ENCODE measurements at places on chromosomes 13 and 19.

- no peak for DNase-seq
Observed at GRCh38 chr13:44921931-44922758, 67.1 kb downstream of the NUFIP1 start.

DNA sequence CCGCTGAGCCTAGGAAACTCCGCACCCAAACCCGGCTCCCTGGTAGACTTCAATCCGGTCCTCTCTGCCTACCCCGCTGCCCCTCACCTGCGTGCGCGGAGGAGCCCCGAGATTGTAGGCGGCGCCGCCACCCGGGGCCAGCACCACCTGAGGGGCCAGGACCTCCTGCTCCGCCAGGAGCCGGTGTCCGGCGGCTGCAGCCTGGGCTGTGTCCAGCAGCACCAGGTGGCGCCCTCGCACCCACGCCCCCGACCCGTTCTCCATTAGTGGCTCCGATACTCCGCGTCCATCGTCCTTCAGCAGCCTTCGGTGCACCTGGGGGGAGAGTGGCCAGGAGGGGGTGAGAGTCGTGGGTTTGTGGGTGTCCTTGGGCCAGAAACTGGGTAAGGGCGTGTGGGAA, 18.5 kb downstream of the MAN2B1 start:
- no peak for DNase-seq

DNA sequence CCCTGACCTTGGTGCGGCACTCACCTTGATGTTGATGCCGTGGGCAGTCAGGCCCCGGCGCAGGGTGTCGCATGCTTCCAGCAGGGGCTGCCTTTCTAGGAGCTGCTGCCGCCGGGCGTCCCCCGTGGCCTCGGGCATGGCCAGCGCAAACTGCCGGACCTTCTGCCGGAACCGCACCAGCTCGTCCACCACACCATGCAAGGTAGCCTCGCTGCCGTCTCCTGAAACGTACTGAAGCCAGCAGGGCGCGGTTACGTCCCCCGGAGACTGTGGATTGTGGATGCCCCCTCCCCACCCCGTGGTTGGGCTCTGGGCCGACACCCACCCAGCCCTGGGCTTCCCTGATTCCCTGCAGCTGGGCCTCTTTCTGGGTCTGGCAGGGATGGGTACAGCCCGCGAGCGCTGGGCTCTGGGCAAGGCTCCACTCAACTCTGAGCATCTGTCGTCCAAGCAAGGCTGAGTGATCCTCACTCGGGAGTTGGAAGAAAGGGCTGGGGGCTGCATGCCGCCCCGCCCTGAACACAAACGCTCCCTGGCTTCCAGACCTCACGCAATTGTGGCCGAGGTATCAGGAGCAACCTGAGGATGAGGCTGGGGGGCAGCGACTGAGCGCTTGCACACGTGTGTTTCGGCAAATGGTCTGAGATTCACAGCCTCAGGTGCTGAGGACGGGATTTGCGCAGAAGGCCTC, 27.1 kb downstream of the NAXD start:
- DNase-seq, result no peak

DNA sequence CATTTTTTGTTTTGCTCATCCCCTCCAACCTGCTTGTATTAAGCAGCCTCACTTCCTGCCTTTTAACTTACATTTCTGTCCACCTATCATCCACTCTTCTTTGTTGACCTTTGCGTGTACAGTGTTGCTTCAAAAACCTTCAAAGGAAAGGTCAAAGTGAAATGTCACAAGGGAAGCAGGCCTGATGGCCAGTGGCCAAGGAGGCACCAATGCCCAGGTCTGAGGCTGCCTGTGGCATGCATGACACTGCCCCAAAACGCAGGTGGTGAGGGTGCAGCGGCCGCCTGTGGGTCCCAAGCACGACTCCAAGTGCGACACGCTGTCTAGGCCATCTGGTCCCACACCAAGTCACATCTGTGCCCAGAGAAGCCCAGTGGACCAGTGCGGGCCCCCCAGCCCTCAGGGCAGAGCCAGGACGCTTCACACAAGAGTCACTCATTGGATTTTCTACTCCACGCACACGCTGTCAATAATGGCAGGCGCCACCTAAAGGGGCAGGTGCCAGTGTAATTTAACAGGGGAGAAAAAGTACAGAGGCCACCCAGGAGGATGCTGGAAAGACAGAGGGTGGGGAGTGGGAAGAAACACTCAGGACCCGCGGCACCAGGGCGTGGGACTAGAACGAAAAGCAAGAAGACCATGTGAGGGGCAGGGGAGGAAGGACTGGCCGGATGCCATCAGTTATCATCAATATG, 23.5 kb downstream of the SLC7A1 start:
- no peak for DNase-seq

DNA sequence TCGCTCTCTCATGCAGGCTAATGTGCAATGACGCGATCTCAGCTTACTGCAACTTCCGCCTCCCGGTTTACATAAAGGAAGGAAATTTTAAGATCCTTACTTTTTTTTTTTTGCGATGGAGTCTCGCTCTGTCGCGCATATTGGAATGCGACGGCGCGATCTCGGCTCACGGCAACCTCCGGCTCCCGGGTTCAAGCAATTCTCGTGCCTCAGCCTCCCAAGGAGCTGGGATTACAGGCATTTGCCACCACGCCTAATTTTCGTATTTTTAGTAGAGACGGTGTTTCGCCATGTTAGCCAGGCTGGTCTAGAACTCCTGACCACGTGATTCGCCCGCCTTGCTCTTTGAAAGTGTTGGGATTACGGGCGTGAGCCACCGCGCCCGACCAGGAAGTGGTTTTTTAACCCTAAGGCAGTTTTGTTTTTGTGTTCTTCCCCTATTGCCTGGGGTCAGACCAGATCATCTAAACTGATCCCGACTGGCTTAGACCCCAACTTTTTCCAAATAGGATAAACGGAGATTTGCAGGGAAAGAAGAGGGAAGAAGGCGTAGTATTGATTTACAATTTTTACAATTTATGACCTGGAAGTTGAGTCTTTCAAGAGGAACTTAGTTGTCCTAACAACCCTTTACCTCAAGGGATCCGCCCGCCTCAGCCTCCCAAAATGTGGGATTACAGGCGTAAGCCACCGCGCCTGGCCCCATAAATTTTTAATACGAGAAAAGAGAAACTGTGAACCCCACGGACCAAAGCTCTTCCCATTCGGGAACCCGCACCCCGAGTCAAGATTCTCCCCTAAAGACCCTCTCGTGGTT, 142.0 kb downstream of the ZNF737 start:
- DNase-seq, result peak; percentile 8

- no peak for DNase-seq
Observed at GRCh38 chr13:23865906-23866305, 23.3 kb downstream of the MIPEP start.

DNA sequence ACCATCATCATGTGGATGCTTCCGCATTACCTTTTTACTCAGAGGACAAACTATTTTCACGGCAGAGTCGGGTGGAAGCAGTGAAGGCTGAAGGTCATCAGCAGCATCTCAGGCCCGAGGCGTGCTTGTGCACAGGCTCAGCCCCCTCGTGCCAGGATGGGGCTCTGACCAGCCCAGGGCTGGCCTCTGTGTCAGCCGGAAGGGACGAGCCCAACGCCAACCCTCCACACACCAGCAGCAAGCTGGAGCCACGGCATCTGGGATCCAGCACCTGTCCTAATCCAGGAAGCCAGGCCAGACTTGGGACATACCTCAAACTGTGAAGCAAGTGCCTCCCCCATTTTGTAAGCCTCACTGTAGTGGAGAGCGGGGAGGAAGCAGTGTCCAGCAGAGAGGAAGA, 11.1 kb downstream of the MICOS13 start:
- no peak for DNase-seq

DNA sequence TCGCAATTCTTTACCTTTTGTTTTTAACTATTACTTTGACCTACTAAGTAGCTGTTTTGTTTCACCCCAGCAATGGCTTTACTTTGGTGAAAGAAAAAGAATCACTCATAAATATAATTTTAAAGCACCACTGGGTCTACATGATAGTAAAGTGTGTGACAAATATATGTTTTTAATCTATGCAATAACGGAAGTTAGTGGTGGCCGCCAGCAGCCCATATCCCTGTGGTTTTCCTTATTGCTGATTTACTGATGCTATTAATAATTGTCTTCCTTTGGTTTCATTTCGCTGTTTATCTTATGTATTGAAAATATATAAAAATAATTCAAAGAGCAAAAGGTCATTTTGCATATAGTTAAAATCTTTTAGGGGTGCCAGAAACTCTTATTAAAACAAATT, 491.3 kb downstream of the DIAPH3 start:
- no peak for DNase-seq

GRCh38 chr13:27921421-27921960, 1.7 kb downstream of the PDX1 start:
- no peak for DNase-seq

- DNase-seq, result peak; percentile 54
Observed at GRCh38 chr19:679418-680286, 3.5 kb downstream of the FSTL3 start.

DNA sequence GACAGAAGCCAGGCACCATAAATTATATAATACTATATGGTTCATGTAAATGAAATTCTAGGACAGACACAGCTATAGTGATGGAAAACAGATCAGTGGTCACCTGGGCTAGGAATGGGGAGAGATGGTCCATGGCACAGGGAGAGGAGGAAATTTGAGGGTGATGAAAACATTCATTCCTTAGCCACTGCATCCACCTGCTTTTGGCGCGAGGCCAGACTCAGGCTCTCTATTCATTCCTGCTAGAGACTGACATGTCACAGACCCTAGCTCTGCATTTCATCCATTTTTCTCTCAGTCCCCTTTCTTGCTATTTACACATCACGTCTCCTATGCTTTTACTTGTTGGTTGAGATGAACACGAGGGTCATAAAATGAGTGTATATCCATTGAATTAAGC, 628.3 kb upstream of the SLC10A2 start:
- no peak for DNase-seq

DNA sequence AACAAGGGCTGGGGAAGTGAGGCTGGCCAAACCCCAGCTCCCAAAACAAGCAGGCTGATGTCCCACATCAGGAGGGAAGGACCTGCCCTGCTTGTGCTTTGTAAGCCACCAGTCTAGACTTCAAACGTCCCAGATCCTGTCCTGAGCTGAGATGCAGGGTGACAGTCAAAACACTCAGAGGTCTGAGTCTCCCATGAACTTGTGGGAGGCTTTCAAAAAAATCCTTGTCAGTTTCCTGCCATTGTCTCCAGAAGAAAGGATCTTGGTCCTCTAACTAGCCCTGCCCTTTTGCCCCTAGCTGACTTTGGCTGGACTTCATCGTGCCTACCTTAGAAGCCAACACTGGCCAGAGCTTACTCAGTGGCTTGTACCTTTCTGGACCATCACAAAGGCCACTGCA, 43.3 kb downstream of the DZIP1 start:
- DNase-seq, result no peak

DNA sequence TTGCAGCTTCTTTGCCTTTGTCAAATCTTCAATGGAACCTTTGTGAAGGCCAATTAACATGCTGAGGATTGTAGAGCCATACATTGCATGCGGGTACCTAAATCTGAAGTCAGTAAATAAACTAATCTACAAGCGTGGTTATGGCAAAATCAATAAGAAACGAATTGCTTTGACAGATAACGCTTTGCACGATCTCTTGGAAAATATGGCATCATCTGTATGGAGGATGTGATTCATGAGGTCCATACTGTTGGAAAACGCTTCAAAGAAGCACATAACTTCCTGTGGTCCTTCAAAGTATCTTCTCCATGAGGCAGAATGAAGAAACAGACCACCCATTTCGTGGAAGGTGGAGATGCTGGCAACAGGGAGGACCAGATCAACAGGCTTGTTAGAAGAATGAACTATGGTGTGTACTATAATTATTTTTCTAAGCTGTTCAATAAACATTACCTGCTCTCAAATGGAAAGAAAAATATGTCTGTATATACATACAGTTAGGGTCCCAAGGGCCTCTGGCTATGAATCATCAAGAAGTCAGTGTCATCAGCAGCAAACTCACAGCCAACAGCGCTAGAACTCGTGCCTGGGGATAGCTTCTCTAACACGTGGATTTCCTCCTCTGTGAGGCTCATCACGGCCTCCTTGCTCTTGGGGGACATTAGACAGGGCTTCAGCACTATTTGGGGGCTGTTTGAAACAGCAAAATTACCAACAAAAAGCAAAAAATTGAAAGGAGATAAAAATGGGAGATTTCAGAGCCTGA, 2.9 kb upstream of the CD70 start:
- DNase-seq, result no peak
